ENCODE measurements at places on chromosomes 4 and X.

GRCh38 chrX:40521868-40522450 is 58.8 kb upstream of the ATP6AP2 start:
- no peak for DNase-seq

DNA sequence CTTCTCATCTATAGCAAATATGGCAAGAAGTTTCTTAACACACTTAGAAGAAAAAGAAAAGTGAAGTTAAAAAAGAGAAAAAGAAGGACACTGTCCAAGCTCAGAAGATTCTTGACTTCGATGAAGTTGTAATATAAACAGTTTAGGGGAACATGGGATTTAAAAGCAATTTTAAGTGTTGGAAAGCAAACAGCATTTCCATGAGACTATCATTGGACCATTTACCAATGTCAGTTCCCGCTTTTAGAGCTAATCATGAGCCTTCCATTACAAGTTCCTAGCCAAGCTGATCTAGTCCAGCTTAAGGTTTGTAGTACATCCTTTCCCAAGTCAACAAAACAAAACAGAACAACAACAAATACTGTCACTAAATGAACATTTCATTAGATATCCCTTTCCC is 45.1 kb upstream of the FGF2 start:
- no peak for DNase-seq

DNA sequence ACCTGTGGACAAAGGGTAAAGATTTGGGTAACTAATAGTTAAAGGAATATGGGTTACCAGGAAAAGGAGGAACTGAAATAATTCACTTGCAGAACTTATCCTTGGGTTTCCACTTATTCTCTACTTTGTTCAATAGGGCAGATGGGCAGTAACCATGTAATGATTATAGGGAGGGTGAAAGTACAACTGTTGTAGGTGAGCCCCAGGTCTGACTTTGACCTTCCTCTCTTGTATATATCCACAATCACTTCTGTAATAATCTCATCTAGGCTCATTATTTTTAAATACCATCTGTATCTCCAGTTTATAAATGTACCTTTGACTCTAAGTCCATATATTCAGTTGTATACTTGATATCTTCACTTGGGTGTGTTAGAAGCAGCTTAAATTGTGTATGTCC is 32.1 kb downstream of the CXXC4 start:
- DNase-seq: no peak

DNA sequence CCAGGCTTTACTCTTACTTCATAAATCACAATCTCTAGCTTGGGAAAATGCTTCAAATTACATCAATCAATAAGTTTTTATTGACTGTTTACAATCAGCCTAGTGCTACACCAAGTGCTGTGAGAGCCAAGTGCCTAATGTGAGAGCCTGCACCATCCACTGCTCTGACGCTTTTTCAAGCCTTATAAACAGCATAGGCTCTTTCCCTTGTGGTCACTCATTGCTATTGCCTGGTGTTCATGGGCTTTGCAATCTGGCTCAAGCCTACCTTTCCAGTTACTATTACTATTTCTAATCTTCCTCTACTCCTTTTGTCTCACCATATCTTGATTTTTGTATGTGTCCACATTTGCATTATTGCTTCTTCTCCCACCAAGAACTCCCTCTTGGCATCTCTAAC is 77.0 kb downstream of the REELD1 start:
- DNase-seq: no peak

DNA sequence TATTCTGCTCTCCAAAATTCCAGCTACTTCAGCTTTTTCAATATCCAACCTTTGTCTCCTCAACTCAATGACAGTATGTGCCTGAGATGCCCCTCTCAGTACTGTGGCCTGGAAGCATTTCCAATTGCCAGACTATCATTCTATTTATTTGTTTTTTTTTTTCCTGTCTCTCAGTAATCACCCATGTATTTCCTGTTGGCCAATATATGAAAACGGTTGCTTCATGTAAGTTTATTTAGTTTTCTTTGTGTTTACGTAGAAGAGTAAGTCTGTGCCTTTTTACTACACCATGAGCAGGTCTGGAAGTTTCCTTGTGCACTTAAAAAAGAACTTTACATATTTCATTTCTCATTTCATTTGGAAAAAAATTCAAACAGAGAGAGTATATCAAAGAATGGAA is 537.5 kb upstream of the SPANXN1 start:
- DNase-seq: no peak

DNA sequence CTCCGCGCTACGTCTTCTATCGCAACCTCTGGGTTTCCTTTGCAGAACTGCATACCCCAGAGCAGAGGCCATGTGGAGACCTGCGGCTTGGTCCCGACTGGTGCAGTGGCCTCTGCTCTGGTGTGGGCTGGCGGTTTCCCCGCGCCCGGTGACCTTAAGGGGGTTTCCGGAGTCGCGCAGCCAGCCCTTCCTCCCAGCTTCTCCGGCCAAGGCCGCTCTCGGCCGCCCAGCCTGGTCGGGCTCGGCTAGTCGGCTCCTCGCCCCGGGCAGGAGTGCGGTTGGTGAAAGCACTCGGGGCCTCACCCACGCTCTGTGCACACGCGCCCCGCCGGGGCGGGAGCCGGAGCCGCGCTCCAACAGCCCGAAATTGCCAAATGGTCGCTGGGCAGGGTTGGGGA is 84.9 kb downstream of the BCOR start:
- DNase-seq: no peak

- peak; percentile 3 for DNase-seq
Observed at GRCh38 chrX:118726887-118727685, at the start of gene IL13RA1. Gene IL13RA1, plus strand, starts transcription at chrX:118727606. Its CDS starts 33 bp downstream, at chrX:118727639.
